Heart right ventricle (tissue), 16 donors: ENCODE measurements at places on chromosomes 3 and 15. TPM values are rescaled to one million over a fixed set of nuclear protein-coding genes. Genes with fewer than 3 reads are reported as not detected.

CHRFAM7A gene
- 0.06 TPM for total RNA-seq

IP6K1 gene
- total RNA-seq, result 16.6 TPM

NDN gene
- 34.3 TPM for total RNA-seq

C3orf49 gene
- total RNA-seq, result not detected

RBM6 gene
- 41.0 TPM for total RNA-seq

PLXND1 gene
- 66.2 TPM for total RNA-seq

TMEM115 gene
- 22.6 TPM for total RNA-seq

GRCh38 chr3:64229903-64230302 is 4.6 kb upstream of the PRICKLE2 start:
- no peak overlapping the region for H3K27ac ChIP-seq
- H3K4me1 ChIP-seq, result peaks cover 17% of the 10 kb centered on the region
- H3K27me3 ChIP-seq, result no peaks in the 10 kb centered on the region
- no peak overlapping the region for H3K4me3 ChIP-seq

- no peaks in the 10 kb centered on the region for H3K27me3 ChIP-seq
Observed at GRCh38 chr3:44476181-44476611, 1.3 kb downstream of the ZNF445 start.

ATP8B4 gene
- 2.7 TPM for total RNA-seq

ST6GAL1 gene
- total RNA-seq, result 56.5 TPM

- H3K27me3 ChIP-seq, result no peaks in the 10 kb centered on the region
- H3K27ac ChIP-seq, result no peak overlapping the region
- H3K4me1 ChIP-seq, result no peaks in the 10 kb centered on the region
Observed at GRCh38 chr3:179801263-179801662, 148.4 kb downstream of the USP13 start.

GRCh38 chr3:128870347-128870746 is 9.1 kb upstream of the ACAD9 start:
- no peaks in the 10 kb centered on the region for H3K27me3 ChIP-seq
- no peaks in the 10 kb centered on the region for H3K36me3 ChIP-seq
- H3K27ac ChIP-seq, result no peak overlapping the region
- H3K4me3 ChIP-seq, result no peak overlapping the region
- H3K4me1 ChIP-seq, result peaks cover 4% of the 10 kb centered on the region

BNC1 gene
- 0.12 TPM for total RNA-seq

KCNAB1 gene
- 3.4 TPM for total RNA-seq

GRCh38 chr15:60535743-60536142 is 56.8 kb upstream of the ICE2 start:
- no peak overlapping the region for H3K4me3 ChIP-seq
- H3K4me1 ChIP-seq, result peaks cover 6% of the 10 kb centered on the region
- H3K27me3 ChIP-seq, result no peaks in the 10 kb centered on the region
- H3K27ac ChIP-seq, result no peak overlapping the region
- no peaks in the 10 kb centered on the region for H3K36me3 ChIP-seq

DNA sequence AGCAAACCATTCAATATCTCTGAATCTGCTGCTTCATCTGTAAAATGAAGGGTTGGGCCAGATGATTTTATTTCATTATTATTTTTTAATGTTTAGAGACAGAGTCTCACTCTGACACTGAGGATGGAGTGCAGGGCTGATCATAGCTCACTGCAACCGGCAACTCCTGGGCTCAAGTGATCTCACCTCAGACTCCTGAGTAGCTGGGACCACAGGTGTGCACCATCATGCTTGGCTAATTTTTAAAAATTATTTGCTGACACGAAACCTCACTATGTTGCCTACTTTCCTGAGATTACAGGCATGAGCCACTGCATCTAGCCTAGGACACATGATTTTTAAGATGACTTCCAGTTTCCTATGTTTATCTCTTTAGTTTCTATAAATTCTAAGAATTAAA is 105.8 kb downstream of the P3H2 start:
- DNase-seq, result no peak
- no peaks in the 10 kb centered on the region for H3K36me3 ChIP-seq
- no peaks in the 10 kb centered on the region for H3K4me1 ChIP-seq

GRCh38 chr15:95470997-95471689 is 859.4 kb upstream of the NR2F2 start:
- H3K4me3 ChIP-seq, result no peak overlapping the region
- no peaks in the 10 kb centered on the region for H3K27me3 ChIP-seq
- no peaks in the 10 kb centered on the region for H3K36me3 ChIP-seq
- H3K27ac ChIP-seq, result peak overlapping the region; percentile 47
- H3K4me1 ChIP-seq, result peaks cover 11% of the 10 kb centered on the region

DNA sequence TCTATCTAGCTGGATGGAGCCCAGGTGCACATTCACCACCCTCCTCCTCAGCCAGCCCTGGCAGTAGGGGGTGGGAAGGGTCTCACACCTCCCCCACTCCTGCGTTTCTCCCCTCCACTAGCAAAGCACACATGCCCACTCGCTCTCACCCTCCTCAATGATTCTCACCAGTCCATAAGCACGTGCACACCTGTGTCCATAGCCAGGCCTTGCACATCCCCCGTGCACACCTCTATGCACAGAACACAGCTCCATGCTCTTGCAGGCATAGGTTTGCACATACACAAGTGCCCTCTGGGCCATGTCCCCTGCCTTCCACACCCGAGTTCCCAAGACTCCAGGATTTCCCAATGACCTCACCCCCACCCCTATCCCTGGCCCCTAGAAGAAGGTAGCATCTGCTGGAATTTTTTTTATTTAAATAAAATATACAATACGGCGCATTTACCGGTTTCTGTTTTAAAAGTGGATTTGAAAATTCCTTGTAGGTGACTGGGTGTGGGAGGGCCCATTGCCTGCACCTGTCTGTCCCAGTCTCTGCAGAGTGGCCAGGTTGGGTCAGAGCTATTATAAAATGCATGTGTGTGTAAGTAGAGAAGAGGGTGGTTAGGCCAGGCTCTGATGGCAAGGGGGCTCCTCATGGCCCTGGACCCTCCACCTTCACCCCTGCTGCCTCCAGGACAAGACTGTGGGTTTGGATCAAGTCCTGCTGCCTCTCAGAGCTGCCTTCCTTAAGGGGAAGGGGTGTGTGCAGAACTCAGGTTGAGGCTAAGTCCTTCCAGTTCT is 49.1 kb downstream of the HCN4 start:
- H3K4me1 ChIP-seq, result no peaks in the 10 kb centered on the region
- no peak overlapping the region for H3K27ac ChIP-seq
- no peak for DNase-seq
- no peaks in the 10 kb centered on the region for H3K36me3 ChIP-seq

DNA sequence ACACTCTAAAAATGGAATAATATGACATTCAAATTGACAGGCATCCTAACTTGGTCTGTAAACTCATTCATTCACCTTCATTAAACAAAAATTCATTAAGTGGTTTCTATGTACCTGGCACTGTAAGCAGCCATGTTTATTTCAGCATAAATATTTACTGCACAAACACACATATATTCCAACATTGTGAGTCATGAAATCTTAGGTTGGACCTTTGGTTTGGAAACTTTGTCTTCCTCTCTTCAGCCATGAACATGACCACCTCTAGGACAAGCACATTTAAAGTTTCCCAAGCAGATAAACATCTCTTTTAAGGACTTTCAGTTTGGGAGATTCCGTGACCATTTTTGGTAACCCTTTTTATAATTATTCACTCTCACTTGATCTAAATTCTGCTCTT is 131.8 kb downstream of the TPRG1 start:
- no peaks in the 10 kb centered on the region for H3K36me3 ChIP-seq
- H3K27me3 ChIP-seq, result no peaks in the 10 kb centered on the region
- H3K4me1 ChIP-seq, result no peaks in the 10 kb centered on the region
- H3K27ac ChIP-seq, result no peak overlapping the region

DNA sequence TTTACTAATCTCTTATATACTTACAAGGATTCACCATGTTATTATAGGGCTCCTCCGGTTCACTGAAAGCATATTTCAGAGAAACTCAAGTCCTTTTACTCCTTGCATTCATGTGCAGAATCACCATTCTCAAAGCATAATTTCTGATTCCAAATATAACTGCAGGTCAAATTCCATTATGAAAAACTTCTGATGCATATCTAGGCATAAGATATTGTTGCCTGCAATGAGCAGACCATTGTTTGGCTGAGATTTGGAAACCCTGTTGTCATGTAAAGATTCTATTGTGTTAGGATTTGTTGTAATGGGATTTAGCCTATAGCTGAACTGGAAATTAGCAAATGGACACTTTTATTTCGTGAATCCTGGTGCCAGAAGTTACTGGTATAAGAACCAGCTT is 69.5 kb upstream of the PRICKLE2 start:
- H3K36me3 ChIP-seq, result no peaks in the 10 kb centered on the region
- no peak overlapping the region for H3K27ac ChIP-seq
- H3K4me1 ChIP-seq, result peaks cover 6% of the 10 kb centered on the region
- DNase-seq, result no peak
- no peak overlapping the region for H3K4me3 ChIP-seq
- H3K27me3 ChIP-seq, result no peaks in the 10 kb centered on the region

CCRL2 gene
- 5.4 TPM for total RNA-seq

SCN11A gene
- 0.07 TPM for total RNA-seq

VWA5B2 gene
- not detected for total RNA-seq

GRCh38 chr15:95565690-95566089 is 764.8 kb upstream of the NR2F2 start:
- H3K4me1 ChIP-seq, result no peaks in the 10 kb centered on the region
- no peak overlapping the region for H3K4me3 ChIP-seq
- H3K27ac ChIP-seq, result no peak overlapping the region
- no peaks in the 10 kb centered on the region for H3K36me3 ChIP-seq
- DNase-seq, result no peak

TMEM40 gene
- 2.6 TPM for total RNA-seq

DNA sequence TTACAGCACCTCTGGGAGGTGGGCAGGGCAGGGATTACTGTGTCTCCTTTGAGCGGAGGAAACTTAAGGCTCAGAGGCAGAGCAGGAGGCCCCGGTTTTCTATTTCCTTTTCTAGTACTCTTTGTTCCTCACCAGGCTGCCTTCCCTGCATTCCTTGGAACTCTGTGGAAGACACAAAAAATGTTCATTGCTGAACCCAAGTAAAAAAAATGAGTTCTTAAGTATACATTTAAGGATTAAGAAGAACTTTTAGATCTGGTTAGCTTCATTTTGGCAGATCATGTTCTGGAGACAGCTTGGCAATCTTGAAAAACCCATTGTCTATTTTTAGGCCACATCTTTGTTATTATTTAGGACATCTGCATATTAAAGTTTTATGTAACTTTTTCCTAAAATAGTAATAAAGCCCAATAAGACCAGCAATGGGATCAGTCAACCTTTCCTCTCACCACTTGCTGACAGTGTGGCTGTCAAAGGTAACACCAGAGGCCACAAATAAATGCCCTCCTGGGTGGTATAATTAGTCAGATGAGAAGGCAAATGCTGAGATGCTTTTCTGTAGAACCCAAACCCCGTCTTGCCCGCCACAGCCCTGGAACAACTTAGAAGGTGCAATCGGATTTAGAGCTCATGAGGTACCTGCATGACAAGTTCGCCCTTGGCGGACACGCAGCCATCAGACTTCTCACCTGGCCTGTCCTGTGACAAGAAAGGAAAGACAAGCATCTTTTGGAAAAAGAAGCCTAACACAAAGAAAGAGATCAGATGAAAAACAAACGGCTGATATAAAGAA is 97.2 kb downstream of the DGKG start:
- H3K4me3 ChIP-seq, result no peak overlapping the region
- H3K4me1 ChIP-seq, result no peaks in the 10 kb centered on the region
- no peaks in the 10 kb centered on the region for H3K27me3 ChIP-seq
- no peak for DNase-seq

SERINC4 gene
- total RNA-seq, result 0.50 TPM

- no peak overlapping the region for H3K4me3 ChIP-seq
- peaks cover 41% of the 10 kb centered on the region for H3K36me3 ChIP-seq
- no peak overlapping the region for H3K27ac ChIP-seq
- no peaks in the 10 kb centered on the region for H3K4me1 ChIP-seq
Observed at GRCh38 chr15:41465822-41466421, 27.8 kb upstream of the ITPKA start.

LINGO1 gene
- total RNA-seq, result 1.1 TPM

HHLA2 gene
- total RNA-seq, result not detected

GRCh38 chr15:80801891-80802680 is 22.9 kb downstream of the CEMIP start:
- H3K4me1 ChIP-seq, result peaks cover 7% of the 10 kb centered on the region
- no peaks in the 10 kb centered on the region for H3K36me3 ChIP-seq
- no peak overlapping the region for H3K4me3 ChIP-seq
- no peaks in the 10 kb centered on the region for H3K27me3 ChIP-seq
- peak; percentile 14 for DNase-seq
- no peak overlapping the region for H3K27ac ChIP-seq

DNA sequence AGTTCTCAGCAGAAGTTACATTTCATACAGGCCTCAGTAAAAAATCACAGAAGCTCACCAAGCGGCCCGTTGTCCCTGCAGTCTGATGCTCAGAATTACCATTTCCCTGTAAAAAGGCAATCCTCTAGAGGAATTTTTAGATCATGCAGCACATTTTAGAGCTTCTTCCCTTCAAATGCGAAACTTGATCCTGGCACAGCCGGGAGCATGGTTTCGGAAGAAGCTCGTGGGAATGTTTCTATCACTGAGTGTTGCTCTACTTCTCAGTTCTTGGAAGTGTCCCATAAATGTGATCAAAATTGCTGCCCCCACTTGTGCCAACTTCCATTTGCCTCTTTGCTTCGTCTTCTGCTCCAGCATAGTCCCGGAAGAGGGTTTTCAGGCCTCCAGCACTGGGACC is 3.8 kb upstream of the H1-8 start:
- H3K4me3 ChIP-seq, result no peak overlapping the region
- H3K36me3 ChIP-seq, result no peaks in the 10 kb centered on the region
- H3K27me3 ChIP-seq, result no peaks in the 10 kb centered on the region
- no peak overlapping the region for H3K27ac ChIP-seq

SLC28A1 gene
- 1.5 TPM for total RNA-seq

CA12 gene
- total RNA-seq, result 0.13 TPM
